ENCODE measurements at places on chromosomes 12 and 14. TPM values are rescaled to one million over a fixed set of nuclear protein-coding genes. Genes with fewer than 3 reads are reported as not detected.
A peak's percentile ranks its signal among the peaks of the same experiment; 100 is the strongest.

DPPA3 gene
- total RNA-seq: not detected

LRRIQ1 gene
- total RNA-seq: 0.88 TPM

GYS2 gene
- not detected for total RNA-seq

- peak; percentile 78 for DNase-seq
Observed at GRCh38 chr12:112992541-112993398, 14.5 kb downstream of the OAS2 start.

- no peak for DNase-seq
Observed at GRCh38 chr12:71046215-71046614, 111.6 kb downstream of the TSPAN8 start.

GRCh38 chr12:54330442-54330841, 5.5 kb downstream of the COPZ1 start:
- no peak for DNase-seq

GRCh38 chr14:98144964-98145363, 1127.0 kb downstream of the BCL11B start:
- DNase-seq: no peak

GRCh38 chr12:130775953-130776856, 60.1 kb upstream of the RIMBP2 start:
- DNase-seq: no peak

Data from glomerular endothelial cell (primary cell).